ENCODE measurements at places on chromosomes 1 and 21.

- peak; percentile 89 for DNase-seq
Observed at GRCh38 chr1:33181921-33182341, at the start of gene TRIM62. TRIM62 (minus strand) TSS chr1:33182043; CDS start chr1:33181432, 611 bp downstream.

- no peak for DNase-seq
Observed at GRCh38 chr1:225617956-225618355, 35.0 kb downstream of the ENAH start.

- no peak for DNase-seq
Observed at GRCh38 chr21:38447611-38448010, 50.7 kb downstream of the ERG start.

GRCh38 chr1:91550961-91551360 lies 50.3 kb downstream of the CDC7 start:
- no peak for DNase-seq

DNA sequence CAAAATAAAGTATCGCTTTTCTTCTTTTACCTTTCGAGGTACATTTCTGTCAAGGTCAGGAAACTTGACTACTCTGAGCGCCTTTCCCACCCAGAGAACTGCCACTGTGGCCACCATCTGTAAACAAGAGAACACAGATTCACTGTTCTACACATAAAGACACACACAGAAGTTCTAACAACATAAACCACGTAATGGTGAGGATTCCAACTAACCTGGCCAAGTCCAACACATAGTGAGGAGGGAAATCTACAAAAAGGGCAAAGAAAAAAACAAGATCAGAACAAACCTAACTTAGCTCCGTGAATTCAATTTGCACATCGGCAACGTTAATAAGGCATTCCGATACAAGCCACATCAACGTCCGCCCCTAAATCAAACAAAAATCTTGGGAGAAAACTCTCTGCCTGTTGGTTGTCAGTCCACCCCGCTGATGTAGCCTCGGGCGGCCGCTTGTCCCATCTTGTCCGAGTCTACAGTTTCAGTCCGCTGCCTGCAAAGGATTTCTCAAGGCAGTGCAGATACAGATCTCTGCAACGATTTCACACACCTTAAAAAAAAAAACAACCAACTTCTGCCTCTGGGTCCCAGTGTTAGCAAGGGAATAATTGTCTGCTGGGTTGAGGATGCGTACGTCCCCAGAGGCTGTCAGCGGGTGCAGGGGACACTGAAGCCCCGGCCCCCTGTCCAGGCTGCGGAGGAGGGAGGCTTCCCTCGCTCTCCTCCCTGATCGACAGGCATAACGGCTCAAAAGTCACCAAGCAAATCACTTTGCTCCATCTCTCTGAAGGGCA lies 1.0 kb downstream of the SLC35D1 start:
- no peak for DNase-seq

GRCh38 chr21:38913120-38913892 lies 107.6 kb downstream of the ETS2 start:
- peak; percentile 49 for DNase-seq

DNA sequence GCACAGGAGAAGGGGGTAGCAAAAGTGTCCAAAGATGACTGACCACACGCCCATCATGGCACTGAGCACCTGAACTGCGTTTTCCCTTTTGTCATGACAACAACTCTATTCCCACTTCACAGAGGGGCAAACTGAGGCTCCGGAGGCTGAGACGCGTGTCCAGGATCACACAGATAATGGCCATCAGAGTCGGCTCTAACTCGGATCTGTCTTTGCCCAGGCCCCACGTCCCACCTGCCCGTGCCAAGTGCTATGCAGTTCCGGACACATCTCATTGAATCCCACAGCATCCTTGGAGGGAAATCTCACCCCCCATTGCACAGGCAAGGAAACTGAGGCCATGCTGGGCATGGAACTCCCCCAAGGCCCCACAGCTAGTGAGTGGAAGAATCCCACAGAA lies 62.1 kb downstream of the MATN1 start:
- DNase-seq = no peak

DNA sequence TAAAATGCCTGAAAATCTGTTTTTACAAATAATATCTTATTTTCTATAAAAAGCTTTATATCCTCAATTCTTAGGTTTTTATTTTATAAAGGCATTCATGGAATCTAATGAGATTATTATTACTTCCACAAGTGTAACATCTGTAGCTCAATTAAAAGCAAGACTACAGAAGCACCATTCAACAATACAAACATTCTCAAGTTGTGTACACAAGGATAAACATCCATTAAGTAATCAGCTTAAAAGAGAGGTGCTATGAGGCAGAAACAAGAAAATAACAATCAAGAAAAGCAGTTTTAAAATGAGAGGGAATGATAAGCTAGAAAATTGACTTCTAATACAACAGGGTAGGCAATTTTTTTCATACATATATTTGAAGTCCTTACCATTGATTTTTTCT lies 326.1 kb downstream of the MRPL39 start:
- DNase-seq = no peak

DNA sequence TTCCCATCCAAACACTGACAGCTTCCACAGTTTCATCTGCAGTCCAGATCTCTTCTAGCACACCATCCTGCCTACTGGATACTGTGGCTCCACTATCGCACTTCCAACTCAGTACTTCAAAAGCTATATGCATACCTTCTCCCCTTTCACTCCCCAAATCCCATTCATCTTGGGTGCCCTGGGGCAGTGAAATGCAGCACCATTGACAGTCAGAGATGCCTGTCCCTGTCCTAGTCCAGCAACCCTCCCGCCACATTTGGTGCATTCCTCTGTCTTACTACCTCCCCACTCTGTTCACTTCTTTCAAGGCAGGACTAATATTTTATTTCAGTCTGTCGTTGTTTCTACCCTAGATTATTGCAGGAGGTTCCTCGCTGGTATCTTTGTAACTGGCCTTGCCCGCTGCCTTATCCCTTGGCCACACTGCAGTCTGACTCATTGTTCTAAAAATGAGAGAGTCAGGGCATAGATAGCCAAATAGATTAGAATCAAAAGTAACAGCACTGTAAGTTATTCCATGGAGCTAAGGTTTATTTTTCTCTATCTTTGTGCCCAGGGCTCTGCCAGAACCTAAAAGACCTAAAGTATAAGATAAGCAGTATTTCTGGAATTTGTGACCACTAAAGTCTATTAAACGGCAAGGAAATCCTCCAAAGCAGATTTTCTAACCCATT lies 96.7 kb downstream of the ESRRG start:
- DNase-seq = no peak

DNA sequence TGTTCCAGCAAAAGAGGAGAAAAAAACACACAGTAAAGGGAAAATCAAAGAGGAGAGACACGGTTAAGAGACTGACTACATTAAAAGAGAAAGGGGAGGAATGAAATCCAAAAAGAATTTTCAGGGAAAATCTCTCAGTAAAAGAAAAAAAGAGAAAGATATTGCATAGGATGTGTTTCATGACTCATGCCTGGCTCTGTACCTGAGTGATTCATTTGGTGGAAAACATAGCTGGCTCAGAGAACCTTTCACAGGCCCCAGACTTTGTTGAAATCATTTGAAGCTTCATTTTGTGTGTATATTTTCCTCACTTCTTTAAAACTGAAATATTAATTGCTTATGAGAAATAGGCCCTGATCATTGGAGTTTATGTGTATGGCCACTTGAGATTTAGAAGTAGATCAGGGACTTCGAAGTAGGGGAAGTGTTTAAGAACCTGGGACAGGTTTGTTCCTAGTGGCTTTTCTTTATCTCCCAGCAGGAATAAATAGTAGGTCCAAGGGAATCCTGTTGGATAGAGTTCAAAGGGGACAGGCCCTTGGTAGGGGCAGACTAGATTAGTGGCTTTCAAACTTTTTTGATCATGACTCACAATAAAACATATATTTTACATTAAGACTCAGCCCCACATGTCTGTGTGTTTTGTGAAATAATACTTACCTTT lies 239.1 kb upstream of the SGIP1 start:
- no peak for DNase-seq

DNA sequence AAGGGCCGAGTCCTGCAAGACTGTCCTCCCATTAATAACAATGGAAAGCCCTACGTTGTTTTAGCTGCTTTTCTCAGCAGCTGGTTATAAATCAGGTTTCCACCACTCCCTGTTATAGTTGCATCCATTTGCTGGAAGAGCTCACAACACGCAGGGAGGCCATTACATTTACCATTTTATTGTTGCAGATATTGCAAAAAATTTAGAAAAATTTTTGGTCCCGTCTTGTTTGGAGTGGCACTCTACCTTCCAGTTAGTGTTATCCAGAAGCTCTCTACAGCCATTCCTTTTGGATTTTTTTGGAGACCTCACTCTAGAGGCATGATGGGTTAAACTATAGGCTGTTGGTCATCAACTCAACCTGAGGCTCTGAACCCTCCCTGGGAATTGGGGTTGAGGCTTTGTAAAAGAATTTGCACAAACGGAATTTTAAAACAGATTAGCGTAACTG lies 1532.1 kb upstream of the TPTE start:
- peak; percentile 29 for DNase-seq

GRCh38 chr1:35488336-35488735 lies 68.9 kb downstream of the KIAA0319L start:
- DNase-seq = no peak

- peak; percentile 71 for DNase-seq
Observed at GRCh38 chr1:43731867-43732531, 24.7 kb downstream of the ST3GAL3 start.

GRCh38 chr1:30191154-30191702 lies 532.2 kb downstream of the MATN1 start:
- DNase-seq = peak; percentile 94
